ENCODE measurements at places on chromosomes 11 and 22. TPM values are rescaled to one million over a fixed set of nuclear protein-coding genes. Genes with fewer than 3 reads are reported as not detected.

GRCh38 chr22:20864186-20864908, 5.5 kb downstream of the SNAP29 start:
- DNase-seq = no peak

DNA sequence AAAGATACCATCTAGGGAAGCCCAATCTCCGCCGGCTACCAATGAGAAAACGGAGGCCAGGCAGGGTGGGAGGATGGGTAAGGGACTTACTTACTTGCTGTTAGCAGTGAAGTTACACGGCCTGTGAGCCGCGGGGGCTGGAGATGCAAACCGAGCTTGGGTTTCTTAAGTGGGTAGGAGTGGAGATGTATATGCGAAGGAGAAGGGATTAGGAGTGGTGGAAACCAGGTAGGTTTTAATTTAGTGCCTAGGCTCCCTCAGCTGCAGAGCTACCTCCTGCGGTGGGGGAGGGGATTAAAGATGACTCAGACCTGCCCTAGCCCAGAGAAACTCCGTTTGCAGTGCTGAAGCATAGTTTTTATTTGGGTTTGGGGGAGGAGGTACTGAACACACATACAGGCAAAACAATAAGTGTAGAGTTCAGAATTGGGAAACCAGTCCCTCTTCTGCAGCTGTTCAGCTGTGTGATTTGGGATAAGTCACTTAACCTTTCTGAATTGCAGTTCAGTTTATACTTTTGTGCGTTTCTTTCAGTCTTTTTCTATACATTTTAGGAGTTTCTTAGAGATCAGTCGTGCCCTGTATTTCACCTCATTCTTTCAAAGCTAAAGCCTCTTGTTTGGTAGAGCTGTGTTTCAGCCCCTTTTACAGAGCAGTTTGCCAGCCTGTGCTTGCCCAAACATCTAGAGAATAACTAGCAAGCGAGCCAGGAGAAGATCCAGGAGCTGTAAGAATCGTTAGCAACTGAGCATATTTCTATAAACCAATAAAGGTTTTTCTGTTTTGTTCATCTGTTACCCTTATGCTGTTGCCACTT, 596 bp upstream of the TNRC6B start:
- DNase-seq = peak; percentile 81

DNA sequence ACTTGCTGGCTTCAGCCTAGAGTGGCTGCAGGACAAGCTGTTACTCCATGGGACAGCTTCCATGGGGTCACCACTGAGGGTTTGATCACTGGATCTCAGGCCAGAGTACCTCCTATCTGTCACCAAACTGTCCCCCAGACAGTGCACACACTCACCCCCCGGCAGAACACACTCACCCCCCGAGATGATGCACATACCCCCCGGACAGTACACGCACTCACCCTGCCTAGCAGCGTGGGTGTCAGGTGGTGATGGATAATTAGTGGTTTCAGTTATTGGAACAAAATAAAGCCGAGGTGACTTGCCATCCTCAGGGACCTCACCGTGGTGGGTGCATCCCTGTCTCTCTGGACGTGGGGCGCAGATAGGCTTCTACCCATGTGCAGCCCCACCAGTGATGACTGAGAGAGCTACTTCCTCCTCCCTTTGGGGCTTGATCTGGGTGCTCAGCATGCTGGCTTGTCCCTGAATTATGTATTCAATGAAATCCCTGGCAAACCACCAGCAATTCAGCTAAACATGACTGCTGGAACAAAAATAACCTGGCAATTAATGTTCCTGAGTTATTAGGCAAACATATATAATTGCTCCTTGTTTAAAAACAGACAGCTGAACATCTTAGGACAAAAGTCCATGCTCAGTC, 18.9 kb downstream of the TANGO2 start:
- DNase-seq = no peak

RTN4R gene
- 1.4 TPM for total RNA-seq

IGF2 gene
- not detected for total RNA-seq

DNA sequence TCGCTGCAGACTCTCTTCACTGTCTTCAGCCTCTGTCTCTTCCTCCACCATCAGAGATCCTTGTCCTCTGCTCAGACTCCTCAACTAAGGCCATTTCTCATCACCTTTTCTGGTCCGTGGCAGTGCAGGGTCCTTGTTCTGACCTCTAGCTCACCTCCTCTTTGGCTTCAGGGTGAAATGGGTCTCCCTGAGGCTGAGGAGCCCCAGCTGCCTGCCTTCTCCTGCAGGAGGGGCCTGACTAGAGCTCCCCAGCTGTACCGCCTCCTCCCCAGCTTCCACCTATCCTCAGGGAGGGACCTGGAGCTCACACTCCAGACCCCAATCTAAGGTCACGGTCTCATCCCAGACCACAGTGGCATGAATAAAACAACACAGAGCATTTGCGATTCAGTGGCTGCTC, 203.0 kb downstream of the TRIM29 start:
- no peak for DNase-seq

KRTAP5-11 gene
- not detected for total RNA-seq

RNF215 gene
- total RNA-seq = 45.1 TPM

P4HA3 gene
- 24.3 TPM for total RNA-seq

RFPL1 gene
- total RNA-seq = not detected

- no peak for DNase-seq
Observed at GRCh38 chr11:74012074-74012809, 3.4 kb upstream of the UCP3 start.

SMIM35 gene
- total RNA-seq = not detected

GRCh38 chr11:92681586-92681985, 287.9 kb upstream of the MTNR1B start:
- DNase-seq = no peak

- peak; percentile 71 for DNase-seq
Observed at GRCh38 chr11:77503006-77503405, 29.1 kb upstream of the PAK1 start.

- peak; percentile 46 for DNase-seq
Observed at GRCh38 chr11:69646493-69647389, 5.8 kb downstream of the CCND1 start.

TNNT3 gene
- not detected for total RNA-seq

DNA sequence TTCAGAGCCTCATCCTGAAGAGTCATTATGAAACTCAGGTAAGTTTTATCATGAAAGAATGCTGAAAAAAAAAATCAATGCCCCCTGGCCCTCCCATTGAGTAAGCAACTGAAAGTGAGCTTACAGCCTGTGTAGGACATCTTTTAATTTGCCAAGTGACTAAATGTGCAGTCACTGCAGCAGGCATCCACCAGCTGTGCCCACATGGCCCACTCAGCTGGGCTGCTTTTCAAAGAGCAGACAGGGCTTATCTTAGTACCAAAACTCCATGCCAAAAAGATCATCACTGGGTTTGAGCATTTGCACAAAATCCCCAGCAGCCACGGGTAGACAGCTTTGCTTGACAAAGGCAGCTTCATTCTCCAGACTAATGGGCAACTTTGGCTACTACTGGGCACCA, 709.7 kb downstream of the NTM start:
- DNase-seq = peak; percentile 54

HSPB2 gene
- 0.38 TPM for total RNA-seq

DNA sequence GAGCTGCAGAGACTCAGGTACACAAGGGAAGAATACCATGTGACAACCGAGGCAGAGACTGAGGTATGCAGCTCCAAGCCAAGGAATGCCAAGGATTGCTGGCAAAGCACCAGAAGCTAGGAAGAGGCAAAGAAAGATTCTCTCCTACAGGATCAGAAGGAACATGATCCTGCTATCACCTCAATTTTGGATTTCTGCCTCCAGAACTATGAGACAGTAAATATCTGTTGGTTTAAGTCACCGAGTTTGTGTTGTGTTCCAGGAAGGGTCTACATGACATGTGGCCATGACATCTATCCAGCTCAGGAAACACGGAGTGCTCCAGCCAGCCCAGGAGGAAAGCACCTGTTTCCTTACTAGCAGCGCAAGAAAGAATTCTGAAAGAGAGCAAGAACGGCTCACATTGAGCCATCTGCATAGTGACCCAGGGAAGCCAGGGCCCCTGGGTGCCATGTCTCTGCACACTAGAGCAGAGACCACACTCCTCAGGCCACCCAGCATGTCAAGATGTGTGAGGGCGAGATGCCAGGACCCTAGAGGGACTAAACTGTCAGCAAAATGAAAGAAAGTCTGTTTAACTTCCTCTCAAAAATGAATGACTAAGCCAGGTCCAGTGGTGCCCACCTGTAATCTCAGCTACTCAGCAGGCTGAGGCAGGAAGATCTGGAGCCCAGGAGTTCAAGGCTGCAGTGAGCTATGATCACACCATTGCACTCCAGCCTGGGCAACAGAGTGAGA, 35.6 kb upstream of the GALNT18 start:
- no peak for DNase-seq

DNA sequence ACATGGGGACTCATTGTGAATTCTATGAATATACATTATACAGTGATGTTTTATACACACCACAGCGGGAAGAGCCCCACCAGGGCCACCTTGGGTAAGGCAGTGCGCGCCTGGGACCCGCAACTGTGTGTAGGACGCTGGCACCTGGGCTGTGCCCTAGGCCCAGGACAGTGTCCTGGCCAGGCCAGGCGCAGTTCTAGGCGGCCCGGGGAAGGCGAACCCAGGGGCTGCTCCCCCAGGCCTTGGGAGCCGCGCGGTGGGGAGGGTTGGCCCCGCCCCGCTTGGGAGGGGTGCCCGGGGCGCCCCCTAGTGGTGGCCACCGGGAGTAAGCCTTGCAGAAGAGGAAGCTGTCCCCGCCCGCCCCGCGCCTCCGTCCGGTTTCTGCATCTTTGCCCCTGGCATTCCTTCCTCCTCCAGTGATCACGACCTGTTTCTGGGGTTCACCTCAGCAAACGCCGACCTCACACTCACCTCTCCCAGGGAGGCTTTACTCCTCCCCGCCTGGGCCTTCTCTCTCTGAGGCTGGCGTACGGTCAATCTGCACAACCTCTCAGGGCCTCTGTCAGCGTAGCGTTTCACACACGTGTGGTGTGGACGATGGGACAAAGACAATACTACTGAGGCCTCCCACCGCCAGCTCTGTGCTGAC, 9.5 kb upstream of the EHD1 start:
- DNase-seq = peak; percentile 76

GRCh38 chr22:19111584-19111983, 10.6 kb downstream of the DGCR2 start:
- DNase-seq = no peak

PSMC3 gene
- total RNA-seq = 139 TPM

GRCh38 chr11:99513368-99513767, 492.6 kb downstream of the CNTN5 start:
- no peak for DNase-seq

CDC42BPG gene
- total RNA-seq = not detected

TPBGL gene
- total RNA-seq = not detected

DNA sequence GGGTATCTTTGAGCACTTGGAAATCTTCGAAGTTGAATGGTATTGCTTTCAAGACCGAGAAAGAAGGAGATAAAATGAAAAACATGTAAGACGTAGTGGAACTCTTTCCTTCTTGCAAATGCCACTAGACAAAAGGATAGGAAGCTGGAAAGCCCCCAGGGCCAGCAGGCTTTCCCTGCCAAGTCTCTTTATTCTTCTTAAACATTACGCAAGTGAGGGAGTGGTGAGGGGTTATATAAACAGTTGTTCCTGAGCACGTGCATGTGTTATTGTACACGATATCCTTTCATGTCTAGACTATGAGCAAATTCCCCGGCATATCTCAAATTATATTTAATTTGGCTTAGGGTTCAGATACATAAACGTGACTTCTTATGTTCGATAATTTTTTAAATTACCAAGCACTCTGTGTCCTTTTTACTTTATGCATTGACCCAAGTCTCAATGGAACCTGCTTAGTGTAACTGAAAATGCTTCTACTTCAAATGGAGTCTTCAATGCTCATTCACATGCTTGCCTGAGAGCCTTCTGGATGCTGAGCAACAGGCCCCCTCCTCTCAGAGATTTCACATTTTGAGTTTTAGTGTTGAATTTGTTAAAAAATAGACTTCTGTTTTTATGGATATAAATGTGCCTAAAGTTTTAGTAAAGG, 59.0 kb downstream of the PPP2R1B start:
- peak; percentile 32 for DNase-seq

DNA sequence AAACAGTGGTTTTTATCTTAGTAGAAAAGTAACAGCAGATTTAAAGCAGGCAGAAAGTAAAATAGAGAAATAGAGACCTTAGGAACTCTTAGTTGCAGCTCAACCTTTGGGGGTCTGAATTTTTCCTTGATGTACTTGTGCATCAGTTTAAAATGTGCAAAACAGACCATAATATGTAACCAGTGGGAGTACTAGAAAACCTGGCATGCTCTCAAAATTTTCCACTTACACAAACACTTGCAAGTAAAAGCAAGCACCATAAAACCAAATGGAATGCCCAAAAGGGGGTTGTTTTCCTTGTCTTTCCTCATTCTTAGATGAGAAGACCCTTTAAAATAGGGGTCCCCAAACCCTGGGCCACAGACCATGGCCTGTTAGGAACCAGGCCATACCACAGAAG, 12.9 kb upstream of the MRGPRE start:
- no peak for DNase-seq

- DNase-seq = no peak
Observed at GRCh38 chr11:44203270-44204043, 106.5 kb downstream of the ALX4 start.

DNA sequence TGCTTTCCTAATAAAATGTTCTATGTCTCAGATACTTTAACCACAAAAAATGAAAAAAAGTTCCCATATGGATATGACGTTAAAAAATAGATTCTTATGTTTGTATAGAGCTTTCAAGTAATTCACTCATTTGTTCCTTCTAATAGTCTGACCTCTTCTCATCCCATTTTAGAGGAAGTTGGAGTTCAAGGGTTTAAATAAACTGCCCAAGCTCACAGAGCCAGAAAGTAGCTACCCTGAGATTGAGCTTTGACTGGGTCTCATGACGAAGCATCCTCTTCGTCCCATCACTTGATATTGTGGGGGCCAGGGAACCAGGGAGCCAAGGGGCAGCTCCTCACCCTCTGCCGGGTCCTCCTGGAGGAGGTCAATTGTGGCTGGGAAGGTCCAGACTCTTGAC, 116.3 kb downstream of the CCDC81 start:
- no peak for DNase-seq

LRRC74B gene
- not detected for total RNA-seq

- no peak for DNase-seq
Observed at GRCh38 chr11:115996125-115996807, 492.1 kb upstream of the CADM1 start.

RFPL3 gene
- total RNA-seq = not detected

GRCh38 chr22:49994361-49995040, 18.1 kb downstream of the IL17REL start:
- no peak for DNase-seq

DNA sequence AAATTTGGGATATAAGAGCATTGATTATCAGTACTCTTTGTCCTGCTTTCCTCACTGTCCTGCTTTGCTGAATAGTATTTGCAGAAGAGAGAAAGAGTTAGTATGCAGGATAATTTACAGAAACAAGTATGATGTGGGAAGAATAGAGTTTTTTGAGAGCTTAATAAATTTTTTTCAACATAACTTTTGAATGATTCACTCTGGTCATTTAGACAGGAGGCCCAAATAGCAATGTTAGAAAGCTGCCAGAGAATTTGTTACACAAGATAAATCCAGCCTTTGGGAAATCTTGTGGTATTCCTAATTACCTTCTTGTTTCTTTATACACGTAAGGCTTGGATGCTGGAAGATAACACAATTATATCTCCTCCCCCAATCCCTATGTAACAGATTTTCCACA, 484.6 kb downstream of the CNTN5 start:
- DNase-seq = peak; percentile 28

GCAT gene
- total RNA-seq = 73.7 TPM

LIF gene
- 1.9 TPM for total RNA-seq

Measured in GM23248 (cell line).